Pancreas (tissue), 10 donors: ENCODE measurements at places on chromosomes 5 and 9.

GRCh38 chr5:157993201-157993600 lies 134.3 kb upstream of the CLINT1 start:
- no peak for DNase-seq

DNA sequence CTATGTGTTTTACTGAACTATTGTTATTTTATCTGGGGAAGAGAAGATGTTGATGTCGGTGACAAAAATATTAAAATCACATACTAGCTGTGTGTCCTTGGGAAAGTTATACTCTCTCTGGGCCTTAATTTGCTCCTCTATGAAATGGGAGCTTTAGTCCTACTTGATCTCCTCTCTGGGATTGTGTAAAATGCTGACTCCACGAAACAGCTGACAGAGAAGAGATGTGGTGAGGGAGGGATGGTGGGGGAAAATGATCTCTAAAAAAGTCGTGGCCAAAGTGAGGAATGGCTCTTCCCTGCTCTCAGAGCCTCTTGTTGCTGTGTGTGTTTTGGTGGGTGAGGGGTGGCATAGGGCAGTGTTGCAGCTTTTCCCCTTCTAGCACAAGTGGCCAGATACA lies 173.7 kb downstream of the MELK start:
- DNase-seq: no peak

- no peak for DNase-seq
Observed at GRCh38 chr5:151093476-151093889, 12.6 kb upstream of the TNIP1 start.

GRCh38 chr9:75967556-75967955 lies 77.1 kb downstream of the PCSK5 start:
- DNase-seq: no peak

DNA sequence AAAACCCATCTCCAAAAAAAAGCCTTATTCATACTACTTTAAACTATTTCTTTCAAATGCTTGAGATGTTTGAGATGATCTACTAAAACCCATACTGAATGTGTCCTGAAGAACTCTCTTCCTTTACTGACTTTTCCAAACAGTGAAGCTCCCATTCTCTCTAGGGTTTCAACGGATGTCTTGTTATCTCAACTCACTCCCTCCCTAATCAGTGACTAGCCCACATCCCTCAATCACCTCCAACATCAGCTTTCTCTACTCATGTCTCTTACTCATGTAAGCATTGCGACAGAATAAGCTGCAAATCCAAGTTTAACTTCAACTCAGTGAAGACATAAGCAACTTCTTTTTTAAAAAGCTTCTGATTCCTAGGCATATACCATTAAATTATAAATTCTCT lies 42.1 kb downstream of the WDR41 start:
- no peak for DNase-seq

DNA sequence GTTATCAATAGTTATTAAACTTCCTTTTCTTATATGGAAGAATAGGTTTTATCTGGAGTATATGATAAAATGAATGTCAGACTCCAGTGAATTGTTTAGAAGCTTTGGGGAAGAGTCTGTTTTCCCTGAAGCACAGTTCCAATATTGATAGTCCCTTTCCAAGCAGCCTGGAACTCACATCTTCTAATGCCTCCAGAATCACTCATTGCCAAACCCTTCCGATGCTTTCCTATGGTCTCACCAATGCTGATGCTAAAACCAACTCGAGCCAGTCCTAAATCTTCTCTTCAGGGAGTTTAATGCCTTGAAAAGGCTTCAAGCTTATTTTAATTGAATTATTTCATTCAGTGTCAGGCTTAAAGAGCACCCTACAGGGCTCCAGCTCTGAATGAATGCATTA lies 121.2 kb downstream of the PTTG1 start:
- no peak for DNase-seq

DNA sequence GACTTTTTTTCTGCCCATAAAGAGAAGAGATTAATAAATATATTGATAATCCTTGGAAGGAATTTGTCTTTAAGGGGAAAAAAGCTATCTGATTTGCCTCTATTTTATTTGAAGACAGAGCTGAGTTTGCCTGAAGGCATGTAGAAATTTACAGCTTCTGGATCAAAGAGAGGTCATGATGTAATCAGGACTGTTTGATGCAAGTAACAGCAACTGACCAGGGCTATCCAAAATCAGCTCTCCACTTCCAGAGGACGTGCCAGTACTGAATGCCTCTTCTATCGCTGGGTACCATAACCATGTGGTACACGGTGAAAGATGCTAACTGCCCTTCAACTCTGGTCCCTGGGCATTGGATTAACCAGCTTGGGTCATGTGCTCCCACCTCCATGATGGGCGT lies 90.6 kb downstream of the ZFAND5 start:
- no peak for DNase-seq

DNA sequence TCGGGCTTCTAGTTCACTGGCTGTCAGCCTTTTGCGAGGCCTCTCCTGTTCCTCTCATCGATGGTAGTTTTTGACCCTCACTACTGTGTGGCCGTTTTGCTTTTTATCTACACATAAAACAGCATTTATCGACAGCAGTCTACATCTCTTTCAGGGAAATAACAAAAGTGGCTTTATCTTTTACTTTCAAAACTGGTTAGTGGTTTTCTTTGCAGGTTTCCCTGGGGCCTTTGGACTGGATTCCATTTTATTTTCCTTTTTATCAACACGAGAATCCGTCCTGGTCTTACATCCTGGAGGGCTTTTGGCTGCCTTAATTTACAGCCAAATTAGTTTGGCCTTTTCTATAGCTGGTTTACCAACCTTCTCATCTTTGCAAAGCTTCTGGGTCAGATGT lies 793 bp upstream of the PKD2L2 start:
- no peak for DNase-seq

DNA sequence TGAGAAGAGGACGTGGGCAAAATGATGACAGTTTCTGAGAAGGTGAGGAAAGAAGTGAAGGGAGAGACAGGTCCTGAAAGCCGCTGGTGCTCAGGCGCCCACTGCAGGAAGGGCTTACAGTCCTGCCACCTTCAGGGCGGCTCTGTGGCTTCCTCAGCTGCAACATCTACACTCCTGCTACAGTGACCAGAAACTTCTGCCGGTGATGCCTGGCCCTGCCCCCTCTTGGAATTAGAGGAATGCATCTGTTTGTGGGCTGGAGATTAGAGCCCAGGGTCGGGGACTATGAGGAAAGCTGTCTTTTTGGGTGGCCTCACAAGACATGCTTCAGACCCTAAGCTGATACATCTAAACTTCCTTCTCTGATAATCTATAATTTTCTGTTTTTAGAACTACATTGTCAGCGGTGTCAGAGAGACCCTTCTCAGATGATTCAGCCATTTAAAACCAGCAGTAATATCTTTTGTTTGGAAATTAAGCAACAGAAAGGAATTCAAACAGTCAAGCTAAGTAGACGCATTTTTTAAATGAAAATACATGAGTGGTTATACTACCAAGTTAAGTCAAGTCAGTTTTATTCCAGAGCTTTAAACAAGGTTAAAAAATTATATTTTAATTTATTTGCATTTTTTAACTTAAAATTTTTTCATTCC lies 30.4 kb downstream of the PRDM6 start:
- DNase-seq: no peak

DNA sequence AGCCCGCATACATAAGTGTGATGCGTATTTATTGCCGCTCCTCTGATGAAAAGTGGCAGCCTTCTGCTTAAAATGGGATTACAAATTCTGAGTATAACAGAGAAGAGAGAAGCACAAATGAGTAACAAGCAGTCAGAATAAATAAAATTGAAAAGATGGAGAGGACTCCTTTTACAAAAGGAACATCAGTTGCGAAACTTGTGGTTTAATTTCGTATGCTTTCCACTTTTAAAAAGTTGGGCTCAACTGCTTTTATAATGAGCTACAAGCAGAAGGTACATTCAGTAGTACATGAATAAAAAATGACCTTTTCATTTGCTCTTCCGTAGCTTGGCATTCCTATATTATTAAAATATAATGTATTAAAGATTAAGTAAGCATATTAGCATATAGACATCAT lies 320.0 kb downstream of the FBXL17 start:
- no peak for DNase-seq
